Activated naive CD4-positive, alpha-beta T cell treated with anti-CD3 and anti-CD28 coated beads, Interleukin-2, amount 50 U/mL, for 16 hours (primary cell): ENCODE measurements at places on chromosomes 5 and 9.

GRCh38 chr5:109529520-109529919 lies 119.7 kb upstream of the PJA2 start:
- no peak for DNase-seq

GRCh38 chr5:43370352-43370751 lies 41.8 kb downstream of the CCL28 start:
- DNase-seq, result no peak

- DNase-seq, result peak; percentile 14
Measured at GRCh38 chr5:172004824-172005237, 1.6 kb downstream of the FBXW11 start.

DNA sequence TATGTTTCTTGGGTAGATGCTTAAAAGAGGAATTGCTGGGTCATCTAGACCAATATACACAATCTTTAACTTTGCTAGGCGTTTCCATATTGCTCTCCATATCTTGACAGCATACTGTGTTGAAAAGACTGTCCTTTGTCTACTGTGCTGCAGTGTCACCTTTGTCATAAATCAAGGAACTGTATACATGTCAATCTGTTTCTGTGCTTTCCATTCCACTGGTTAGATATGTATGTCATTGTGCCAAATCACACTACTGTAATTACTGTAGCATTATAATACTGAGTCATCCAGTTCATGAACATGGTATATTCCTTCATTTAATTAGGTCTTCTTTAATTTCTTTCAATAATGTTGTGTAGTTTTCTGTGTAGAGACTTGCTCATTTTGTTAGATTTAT lies 149.7 kb upstream of the RASGRF2 start:
- DNase-seq, result no peak

DNA sequence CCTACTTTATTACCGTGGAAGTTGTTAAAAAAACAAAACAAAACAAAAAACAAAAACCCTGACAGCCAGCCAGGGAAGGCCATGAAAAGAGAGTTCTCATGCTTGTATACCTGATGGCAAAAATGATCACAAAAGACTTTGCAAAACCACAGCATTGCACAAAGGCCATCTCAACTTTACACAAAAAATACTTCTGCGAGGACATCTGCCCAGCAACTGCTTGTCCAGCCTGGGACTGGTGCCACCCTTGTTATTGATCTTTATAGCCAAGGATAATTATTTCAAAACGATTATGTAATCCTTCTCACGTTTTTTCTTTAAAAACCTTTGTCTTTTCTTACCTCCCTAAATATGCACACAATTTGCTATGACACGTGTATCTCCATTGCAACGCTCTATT lies 42.2 kb upstream of the SLC28A3 start:
- DNase-seq, result no peak

DNA sequence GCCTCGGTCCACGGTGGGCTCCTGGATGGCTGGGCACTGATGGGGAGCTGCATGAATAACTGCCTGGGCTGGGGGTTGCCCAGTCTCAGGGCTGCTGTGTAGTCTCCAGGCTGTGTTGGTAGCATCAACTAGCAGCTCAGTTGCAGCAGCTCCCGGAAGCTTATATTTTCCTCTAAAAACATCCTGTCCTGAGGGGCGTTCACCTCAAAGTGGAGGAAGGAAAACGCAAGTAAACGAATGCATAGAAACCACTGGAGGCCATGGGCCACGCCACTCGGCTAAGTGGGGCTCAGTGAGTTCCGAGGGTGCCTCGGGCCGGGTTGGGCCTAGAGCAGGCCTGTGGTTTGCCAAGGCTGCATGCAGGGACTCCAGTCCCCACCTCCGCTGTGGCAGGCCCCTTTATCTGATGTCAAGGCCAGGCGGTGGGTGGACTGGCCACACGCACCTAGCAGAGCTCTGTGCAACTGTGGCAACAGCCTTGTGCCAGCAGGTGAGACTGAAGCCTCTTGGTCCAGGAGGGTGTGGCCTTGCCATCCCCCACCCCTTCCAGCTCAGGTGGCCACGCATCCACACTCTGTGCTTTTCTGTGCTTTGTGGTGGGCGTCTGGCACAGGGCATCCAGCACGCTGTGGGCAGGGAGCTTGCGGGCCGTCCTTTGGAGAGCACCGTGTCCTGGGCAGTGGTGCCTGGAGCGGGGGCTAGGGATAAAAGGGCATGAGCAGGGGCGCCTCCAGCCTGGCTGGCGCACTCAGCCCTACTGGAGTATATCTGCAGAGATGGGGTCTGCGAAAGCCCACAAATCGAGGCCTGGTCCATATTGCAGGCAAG lies 15.1 kb downstream of the TCF7 start:
- no peak for DNase-seq
